Natural killer cell (primary cell): ENCODE measurements at places on chromosomes 7 and 10. TPM values are rescaled to one million over a fixed set of nuclear protein-coding genes. Genes with fewer than 3 reads are reported as not detected.

GRCh38 chr10:92264249-92264648 lies 26.6 kb downstream of the CPEB3 start:
- H3K36me3 ChIP-seq = no peaks in the 10 kb centered on the region
- no peaks in the 10 kb centered on the region for H3K27me3 ChIP-seq
- no peaks in the 10 kb centered on the region for H3K4me1 ChIP-seq
- no peak overlapping the region for H3K27ac ChIP-seq

Gene OR2A42
- not detected for total RNA-seq

Gene SYT15
- total RNA-seq = 2.0 TPM

Gene LRRC18
- not detected for total RNA-seq

DNA sequence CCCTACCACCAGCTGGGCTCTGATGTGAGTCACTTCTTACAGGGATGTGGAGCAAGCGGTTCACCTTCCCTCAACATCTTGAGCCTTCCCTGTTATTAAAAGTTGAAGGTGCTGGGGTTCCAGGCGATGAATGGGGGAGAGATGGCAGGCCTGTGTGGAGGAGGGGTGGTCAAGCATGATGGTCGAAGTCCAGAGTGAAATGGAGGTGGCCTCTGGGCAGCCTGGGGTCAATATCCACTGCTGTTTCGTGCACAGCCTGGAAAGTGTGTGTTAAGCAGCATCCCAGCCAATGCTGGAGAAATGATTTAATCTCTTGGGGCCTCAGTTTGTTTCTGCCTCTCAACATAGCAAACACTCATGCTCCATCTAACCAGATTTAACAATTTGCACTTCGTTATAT lies 33.7 kb upstream of the DMBT1 start:
- no peak overlapping the region for H3K27ac ChIP-seq
- H3K4me1 ChIP-seq = peaks cover 9% of the 10 kb centered on the region
- H3K36me3 ChIP-seq = no peaks in the 10 kb centered on the region
- peaks cover 5% of the 10 kb centered on the region for H3K27me3 ChIP-seq

DNA sequence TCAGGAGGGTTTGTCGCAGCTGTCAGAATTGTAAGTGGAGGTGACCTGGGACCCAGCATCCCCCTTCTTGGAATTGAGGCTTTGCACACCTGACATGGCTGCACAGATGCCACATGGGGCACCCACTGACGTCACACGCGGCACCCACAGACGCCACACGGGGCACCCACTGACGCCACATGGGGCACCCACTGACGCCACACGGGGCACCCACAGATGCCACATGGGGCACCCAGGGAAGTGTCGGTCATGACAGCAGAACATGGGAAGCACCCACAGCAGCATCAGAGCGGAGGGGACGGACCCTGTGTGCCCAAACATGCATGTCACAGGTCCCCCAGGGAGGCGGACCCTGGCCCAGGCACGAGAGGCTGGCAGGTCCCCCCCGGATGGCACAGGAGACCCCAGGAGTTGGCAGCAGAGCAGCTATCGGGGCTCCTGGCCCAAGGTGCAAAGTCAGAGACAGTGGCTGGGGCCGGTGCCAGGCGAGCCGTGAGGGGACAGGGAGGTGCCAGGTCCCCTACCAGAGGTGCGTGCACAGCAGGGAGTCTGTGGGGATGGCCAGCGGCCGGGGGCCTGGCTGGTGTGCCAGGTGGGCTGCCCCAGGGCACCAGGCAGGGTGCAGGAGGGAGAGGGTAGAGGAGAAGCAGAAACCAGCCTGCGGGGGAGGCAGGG lies 21.1 kb downstream of the KNDC1 start:
- no peaks in the 10 kb centered on the region for H3K4me1 ChIP-seq
- no peak overlapping the region for H3K27ac ChIP-seq
- DNase-seq = no peak
- no peak overlapping the region for H3K4me3 ChIP-seq
- H3K27me3 ChIP-seq = no peaks in the 10 kb centered on the region

Gene CCDC146
- 25.6 TPM for total RNA-seq

DNA sequence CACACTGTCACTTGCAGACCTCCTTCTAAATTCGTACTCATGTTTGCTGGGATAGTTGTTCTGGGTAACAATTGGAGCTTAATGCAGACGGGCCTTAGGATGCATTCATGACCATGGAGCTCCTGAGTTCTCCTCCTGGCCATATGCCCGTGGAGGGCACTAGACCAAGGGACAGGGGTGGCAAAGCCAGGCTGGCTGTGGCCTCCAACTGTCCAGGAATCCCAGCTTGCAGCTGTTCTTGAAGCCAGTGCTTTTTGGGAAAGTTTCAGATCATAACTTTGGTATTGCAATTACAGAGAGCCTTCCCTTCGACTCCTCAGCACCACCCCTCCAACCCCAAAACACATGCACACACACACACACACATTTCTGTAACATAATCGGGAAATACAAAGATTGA lies 30.6 kb downstream of the ANTXRL start:
- H3K4me3 ChIP-seq = no peak overlapping the region
- H3K4me1 ChIP-seq = no peaks in the 10 kb centered on the region
- H3K36me3 ChIP-seq = no peaks in the 10 kb centered on the region
- DNase-seq = no peak
- no peaks in the 10 kb centered on the region for H3K27me3 ChIP-seq

Gene C10orf53
- not detected for total RNA-seq
